Activated T-cell treated with anti-CD3 and anti-CD28 coated beads, Interleukin-2, amount 50 U/mL, for 72 hours (primary cell): ENCODE measurements at places on chromosomes 2 and 18. TPM values are rescaled to one million over a fixed set of nuclear protein-coding genes. Genes with fewer than 3 reads are reported as not detected.

The MAB21L4 gene
- not detected for total RNA-seq

DNA sequence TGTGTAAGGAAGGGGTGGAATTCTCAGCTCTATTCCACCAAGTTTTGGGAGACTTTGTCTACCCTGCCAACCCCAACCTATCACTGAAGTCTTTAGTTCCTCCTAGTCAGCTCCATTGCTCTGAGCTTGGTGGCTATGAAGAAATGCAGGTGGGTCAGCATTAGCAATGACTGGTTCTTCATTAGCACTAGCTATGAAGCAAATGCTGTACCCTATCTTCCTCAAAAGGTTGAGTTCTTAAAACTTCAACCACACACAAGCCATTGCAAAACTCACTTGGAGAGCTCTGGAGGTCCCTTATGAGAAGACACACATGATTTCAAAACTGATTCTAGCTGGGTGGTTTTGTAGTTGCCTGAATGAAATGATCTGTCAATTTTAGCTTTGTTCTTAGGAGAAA, 193.8 kb downstream of the IKZF2 start:
- no peak for DNase-seq

DNA sequence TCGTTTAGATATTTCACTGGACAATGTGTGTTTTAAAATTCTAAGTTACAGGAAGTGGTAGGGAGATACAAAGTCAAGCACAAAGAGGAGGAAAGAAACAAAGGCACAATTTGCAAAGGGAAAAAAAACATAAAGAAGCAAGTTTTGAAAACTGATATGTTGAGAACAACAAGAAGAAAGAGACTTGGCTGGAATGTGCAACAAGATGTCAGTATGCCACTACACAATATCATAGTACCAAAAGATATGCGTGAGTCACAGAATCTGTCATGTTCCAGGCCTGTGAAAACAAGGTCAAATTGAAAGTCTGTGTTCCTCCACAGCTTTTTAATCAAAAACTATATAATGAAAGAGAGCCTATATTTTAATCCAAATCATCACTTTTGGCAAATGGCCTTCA, 12.0 kb downstream of the EXOC6B start:
- no peak for DNase-seq

GRCh38 chr2:37232131-37232933, 874 bp downstream of the NDUFAF7 start:
- DNase-seq: peak; percentile 10

DNA sequence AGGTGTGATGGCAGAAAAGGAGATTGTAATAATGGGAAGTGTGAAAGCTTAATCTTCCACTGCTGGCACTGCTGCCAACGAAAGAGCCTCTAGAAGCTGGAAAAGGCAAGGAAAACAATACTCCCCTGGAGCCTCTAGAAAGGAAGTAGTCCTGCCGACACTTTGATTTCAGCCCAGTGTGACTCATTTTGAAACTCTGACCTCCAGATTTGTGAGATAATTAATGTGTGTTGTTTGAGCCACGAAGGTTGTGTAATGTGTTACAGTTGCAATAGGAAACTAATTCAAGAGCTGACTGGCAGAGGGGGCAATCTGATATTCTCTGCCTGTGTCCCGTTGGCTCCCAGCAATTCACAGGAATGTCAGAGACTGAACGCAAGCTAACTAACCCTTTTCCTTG, 219.2 kb upstream of the UBE2E3 start:
- DNase-seq: no peak

DNA sequence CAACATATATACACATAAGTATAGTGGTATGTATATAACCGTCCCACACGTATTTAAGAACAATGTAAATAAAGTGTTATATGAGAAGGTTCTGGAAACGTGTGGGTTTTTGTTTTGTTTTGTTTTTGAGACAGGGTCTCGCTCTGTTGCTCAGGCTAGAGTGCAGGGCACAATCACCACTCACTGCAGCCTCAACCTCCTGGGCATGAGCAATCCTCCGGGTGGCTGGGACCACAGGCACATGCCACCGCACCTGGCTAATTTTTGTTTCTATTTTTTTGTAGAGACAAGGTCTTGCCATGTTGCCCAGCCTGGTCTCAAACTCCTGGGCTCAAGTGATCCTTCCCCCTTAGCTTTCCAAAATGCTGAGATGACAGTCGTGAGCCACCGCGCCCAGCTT, 6.2 kb downstream of the ADAM17 start:
- DNase-seq: no peak
